Cardiac muscle cell (in vitro differentiated cells and primary cell): ENCODE measurements at places on chromosomes 12 and 14. TPM values are rescaled to one million over a fixed set of nuclear protein-coding genes. Genes with fewer than 3 reads are reported as not detected.

RIMBP2 gene
- 2.4 and 10.5 TPM in 2 replicates for total RNA-seq

KCNK10 gene
- not detected in 2 replicates for total RNA-seq

MIP gene
- not detected in 2 replicates for total RNA-seq

GRCh38 chr14:23148591-23149249 is 29.7 kb upstream of the CEBPE start:
- no peak overlapping the region for H3K27ac ChIP-seq
- no peaks in the 10 kb centered on the region for H3K36me3 ChIP-seq
- no peak overlapping the region for H3K4me3 ChIP-seq
- DNase-seq, result no peak
- no peaks in the 10 kb centered on the region for H3K27me3 ChIP-seq

GRCh38 chr14:31484754-31485153 is 3.1 kb downstream of the GPR33 start:
- H3K4me1 ChIP-seq, result no peaks in the 10 kb centered on the region
- no peak overlapping the region for H3K4me3 ChIP-seq
- H3K36me3 ChIP-seq, result no peaks in the 10 kb centered on the region
- no peak overlapping the region for H3K27ac ChIP-seq
- no peaks in the 10 kb centered on the region for H3K27me3 ChIP-seq
- no peak for DNase-seq

DNA sequence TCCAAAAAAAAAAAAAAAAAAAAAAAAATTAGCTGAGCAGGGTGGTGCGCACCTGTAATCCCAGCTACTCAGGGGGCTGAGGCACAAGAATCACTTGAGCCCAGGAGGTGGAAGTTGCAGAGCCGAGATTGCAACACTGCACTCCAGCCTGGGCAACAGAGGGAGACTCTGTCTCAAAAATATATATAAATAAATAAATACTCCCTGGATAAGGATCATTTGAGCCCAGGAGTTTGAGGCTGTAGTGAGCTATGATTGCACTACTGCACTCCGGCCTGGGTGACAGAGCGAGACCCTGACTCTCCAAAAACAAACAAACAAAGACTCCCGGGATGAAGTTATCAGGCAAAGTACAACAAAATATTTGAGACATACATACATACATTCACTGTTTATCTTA is 3.3 kb upstream of the NAA25 start:
- H3K36me3 ChIP-seq, result no peaks in the 10 kb centered on the region
- H3K27ac ChIP-seq, result no peak overlapping the region
- no peak overlapping the region for H3K4me3 ChIP-seq
- H3K4me1 ChIP-seq, result peaks cover 17% of the 10 kb centered on the region
